Activated CD8-positive, alpha-beta memory T cell treated with anti-CD3 and anti-CD28 coated beads for 24 hours (primary cell): ENCODE measurements at places on chromosomes 7 and 10.

- peak; percentile 21 for DNase-seq
These were observed 213.9 kb upstream of the SHH start for GRCh38 chr7:156026076-156026600.

DNA sequence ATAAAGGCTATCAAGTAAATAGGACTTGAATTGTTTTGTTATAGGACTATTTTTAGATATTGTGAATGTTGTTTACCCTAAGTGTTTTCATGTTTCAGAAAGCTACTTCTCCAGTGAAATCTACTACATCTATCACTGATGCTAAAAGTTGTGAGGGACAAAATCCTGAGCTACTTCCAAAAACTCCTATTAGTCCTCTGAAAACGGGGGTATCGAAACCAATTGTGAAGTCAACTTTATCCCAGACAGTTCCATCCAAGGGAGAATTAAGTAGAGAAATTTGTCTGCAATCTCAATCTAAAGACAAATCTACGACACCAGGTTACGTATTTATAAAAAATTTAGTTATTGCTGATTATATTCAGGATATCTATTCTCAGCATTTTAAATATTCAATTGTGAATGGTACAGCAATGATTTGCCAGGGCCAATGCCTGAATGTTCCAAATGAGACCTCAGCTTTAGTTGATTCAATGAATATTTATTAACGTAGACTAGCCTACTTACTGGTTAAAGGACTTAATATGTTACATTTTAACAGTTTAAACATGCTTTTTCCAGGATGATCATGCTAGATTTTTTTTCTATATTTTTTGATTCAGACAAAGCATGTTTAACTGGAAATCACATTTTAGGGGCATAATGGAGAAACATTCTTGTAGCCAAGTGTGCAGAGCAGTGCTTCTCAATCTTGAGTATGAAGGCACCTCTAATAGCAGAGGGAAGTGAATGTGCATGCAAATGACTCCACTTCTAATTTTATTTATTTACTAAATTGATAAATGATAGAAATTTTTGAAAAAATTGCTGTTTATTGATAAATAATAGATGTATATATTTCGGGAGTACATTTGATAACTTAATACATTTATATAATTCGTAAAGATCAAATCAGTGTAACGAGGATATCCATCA is 18.2 kb downstream of the ANLN start:
- DNase-seq: no peak

- DNase-seq: no peak
These were observed 17.6 kb downstream of the LIMK1 start for GRCh38 chr7:74101061-74101681.

DNA sequence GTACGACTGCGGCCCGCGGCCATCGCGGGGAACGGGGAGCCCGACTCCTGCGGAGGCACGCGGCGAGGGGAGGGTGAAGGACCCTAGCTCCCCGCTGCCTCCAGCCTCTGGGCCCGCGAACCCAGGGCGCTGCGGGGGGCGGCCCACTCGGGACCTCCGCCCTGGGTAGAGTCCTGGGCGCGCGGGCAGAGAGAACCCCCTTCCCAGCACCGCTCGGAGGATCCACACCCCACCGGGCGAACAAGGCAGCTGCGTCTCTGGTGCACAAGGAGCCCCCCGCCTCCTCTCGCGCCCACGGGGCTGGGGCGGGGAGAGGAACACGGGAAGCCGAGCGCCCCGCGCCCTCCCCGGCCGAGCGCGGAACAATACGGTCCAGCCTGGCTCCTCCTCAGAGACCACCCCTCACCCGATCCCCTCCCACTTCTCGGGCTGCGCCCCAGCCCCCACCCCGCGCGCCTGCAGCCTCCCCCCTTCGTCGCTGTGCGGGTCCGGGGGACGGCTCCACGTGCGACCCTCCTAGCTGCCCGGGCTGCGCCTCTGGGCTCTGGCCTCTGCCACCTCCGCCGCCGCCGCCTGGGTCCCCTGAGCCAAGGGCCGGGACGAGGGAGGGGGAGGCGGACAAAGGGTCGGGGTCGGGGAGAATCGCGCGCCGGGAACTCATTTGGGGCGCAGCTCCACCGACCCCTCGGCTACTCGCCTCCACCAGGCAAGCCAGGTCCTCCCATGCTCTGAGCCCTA is at the start of gene WDR86:
TSS of gene WDR86 (minus strand) at position 372 of the 738 bp plus-strand sequence. CDS start 449 bp downstream, outside the sequence.
- DNase-seq: no peak

DNA sequence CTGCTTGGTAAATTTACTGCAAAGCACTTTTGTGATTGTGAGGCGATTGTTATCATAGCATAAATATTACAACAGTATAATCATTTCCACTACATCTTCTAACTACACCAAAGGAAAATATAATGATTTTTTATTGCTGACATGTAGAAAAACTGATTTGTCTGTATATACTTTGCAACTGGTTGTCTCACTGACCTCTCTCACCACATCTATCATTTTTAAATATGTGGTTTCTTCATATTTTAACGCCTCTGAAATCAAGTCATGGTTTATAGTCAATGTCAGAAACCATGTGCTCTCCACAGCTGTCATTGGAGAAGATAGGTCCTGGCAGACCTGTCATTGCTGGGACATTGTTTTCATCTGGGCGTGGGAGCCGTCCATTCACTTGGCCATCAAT is 315.4 kb upstream of the KLF6 start:
- no peak for DNase-seq
